ENCODE measurements at places on chromosomes 2 and 18.

GRCh38 chr18:21439431-21439846 is 161.1 kb downstream of the ESCO1 start:
- DNase-seq, result no peak

DNA sequence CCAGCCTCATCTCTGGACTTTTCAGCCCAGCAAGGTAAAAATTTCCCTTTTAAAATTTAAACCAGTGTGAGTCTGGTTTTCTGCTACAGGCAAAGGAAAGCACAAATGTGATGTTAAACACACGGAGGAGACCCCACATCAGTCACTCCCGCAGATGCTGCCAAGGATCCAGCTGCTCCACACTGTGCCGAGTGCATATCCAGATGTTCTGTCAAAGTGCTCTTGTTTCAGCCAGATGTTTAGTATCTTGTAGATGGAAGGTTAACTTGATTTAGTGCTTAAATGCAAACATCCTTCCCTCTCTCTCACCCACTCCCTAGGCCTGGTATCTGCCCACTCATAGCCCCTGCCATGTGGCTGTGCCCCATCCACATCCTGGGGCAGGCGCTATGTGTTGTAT is 15.8 kb upstream of the ATOH8 start:
- DNase-seq, result no peak

GRCh38 chr2:15660491-15661294 is 69.0 kb downstream of the DDX1 start:
- no peak for DNase-seq

- DNase-seq, result no peak
Measured at GRCh38 chr2:175599966-175600831, 401.9 kb downstream of the LNPK start.

GRCh38 chr2:11679486-11680181 is 9.6 kb upstream of the NTSR2 start:
- no peak for DNase-seq

GRCh38 chr2:138470941-138471340 is 30.6 kb upstream of the SPOPL start:
- DNase-seq, result no peak

GRCh38 chr18:57797209-57797651 is 5.9 kb downstream of the ATP8B1 start:
- DNase-seq, result no peak

- no peak for DNase-seq
Measured at GRCh38 chr2:161088658-161089350, 71.4 kb upstream of the TANK start.

- DNase-seq, result no peak
Measured at GRCh38 chr2:192675681-192676080, 480.9 kb upstream of the TMEFF2 start.

DNA sequence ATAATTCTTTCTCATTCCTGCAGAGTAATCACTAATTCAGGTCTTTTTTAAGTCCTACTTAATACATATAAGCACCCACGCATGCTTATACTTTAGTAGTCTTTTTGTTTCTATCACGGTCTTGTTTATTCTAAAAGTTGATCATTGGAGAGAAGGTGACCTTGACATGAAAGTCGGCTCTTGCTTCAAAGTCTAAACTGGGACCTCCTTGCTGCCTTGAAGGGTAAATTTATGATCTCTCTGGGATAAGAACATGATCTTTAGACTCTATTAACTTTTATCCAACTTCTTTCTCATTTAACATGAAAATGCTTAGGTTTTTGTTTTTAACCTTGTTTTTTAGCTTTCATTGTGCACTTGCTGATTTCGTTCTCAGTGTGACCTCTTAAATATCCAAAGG is 792.3 kb downstream of the DPP10 start:
- no peak for DNase-seq

- DNase-seq, result no peak
Measured at GRCh38 chr18:76260941-76261472, 234.0 kb downstream of the ZNF516 start.

GRCh38 chr2:66370824-66371223 is 64.1 kb upstream of the MEIS1 start:
- no peak for DNase-seq

DNA sequence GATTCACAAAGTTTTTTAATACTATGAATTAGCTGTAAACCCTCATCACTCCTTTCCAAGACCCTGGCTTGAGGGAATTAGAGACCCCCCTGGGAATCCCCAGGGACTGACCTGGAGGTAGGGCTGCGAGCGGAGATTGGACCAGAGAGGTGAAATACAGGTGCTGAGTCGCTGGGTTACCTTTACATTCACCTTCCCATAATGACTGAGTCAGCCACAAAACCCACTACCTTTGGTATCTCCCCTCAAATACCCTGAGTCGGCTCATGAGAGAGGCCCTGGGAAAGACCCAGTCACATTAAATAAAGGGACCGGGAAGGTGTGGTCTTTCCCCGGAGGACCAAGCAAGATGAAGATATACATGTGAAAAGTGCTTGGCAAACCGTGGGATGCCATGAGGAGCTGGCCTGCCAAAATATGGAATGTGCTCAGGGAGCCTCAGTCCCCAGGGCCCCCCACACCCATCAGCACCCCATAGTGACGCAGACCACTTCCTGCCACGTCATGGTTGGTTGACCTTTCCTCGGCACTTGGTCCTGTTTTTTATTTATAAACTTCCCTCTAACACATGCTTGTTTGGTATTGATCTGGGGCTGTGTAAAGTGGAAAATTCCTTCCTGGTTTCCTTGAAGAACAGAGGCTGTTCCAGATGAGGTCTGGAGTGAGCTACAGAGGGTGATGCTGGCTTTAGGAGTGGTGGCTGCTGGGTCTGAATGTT is 51.4 kb downstream of the IL1RL2 start:
- DNase-seq, result no peak

DNA sequence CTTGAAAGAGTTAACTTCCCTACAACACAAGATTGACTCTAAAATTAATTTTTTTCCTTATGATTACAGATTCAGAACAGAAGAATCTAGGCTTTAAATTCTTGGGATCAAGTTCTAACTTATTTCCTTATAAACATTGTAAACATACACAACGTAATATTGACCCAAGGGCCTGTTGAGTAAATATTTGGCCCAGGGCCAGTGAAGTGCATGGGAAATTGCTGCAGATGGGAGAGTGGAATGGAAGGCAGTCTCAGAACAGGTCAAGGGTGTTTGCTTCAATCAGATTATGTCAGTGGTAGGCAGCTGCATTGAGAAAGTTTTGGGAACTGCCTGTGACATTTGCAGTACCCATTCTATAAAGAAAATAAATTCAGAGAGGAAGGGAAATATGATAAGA is 137.6 kb downstream of the MYO1B start:
- DNase-seq, result no peak

DNA sequence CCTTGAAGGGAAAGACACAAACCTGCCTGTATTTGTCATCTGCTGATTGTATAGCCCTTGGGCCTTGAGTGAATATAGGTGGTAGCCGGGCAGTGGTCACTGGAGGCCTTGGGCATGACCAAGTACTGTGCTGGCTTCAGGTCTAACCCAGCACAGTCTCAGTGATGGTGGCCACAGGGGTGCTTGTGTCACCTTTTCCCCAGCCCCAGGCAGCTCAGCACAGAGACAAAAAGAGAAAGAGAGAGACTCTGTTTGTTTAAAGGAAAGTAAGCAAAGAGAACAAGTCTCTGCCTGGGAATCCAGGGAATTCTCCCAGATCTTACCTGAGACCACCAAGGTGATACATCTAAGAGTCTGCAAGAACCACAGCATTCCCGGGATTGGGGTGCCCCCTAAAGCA is 39.4 kb upstream of the INPP4A start:
- DNase-seq, result no peak

- no peak for DNase-seq
Measured at GRCh38 chr2:32697156-32697555, 69.3 kb downstream of the TTC27 start.
